ENCODE measurements at places on chromosomes 11 and 22.

DNA sequence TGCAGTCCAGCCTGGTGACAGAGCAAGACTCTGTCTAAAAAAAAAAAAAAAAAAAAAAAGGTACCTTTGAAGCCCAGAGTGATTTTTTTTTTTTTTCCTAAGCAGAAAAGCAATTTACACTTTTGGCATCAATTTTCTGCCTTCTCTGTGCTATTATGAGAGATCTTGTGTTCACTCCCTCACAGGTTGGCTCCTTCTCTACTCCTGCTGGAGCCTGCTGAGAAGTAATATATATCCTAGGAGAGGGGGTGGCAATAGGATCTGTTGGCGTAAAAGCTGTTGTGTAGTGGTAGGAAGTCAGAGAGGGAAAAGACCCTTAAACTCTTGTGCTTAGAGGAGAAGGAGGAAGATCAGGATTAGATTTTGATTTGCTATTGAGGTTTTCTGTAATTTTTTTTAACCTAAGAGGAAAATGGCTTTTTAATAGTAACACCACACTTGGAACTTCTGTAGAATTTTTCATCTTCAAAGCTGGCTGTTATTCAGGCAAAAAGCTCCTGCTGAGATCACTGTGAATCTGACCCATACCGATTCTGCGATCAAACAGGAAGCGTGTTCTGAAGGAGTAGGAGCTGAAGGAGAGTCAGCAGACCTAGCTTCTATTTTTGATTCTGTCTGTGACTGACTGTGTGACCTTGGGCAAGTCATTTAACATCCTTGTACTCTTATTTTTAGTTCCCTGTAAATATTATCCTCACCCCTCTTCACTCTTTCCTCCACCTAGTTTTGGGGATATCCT is 77.7 kb downstream of the TRIM44 start:
- no peak for DNase-seq

DNA sequence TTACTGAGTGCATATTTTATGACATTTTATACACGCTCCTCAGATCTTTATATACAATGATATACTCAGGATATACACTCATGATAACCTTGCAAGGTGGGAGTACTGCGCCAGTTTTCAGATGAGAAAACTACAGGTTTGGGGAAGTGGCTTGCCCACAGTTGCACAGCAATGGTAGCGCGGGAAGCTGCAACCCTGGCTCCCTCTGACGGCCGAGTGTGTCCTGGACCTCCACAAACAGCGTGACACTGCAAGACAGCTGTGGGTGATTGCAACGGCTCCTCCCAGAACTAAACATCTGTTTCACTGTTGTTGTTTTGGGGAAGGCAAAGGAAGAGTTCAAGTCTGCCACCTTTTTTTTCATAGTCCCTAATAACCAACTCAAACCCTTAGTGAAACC is 47.0 kb downstream of the PACSIN2 start:
- no peak for DNase-seq

DNA sequence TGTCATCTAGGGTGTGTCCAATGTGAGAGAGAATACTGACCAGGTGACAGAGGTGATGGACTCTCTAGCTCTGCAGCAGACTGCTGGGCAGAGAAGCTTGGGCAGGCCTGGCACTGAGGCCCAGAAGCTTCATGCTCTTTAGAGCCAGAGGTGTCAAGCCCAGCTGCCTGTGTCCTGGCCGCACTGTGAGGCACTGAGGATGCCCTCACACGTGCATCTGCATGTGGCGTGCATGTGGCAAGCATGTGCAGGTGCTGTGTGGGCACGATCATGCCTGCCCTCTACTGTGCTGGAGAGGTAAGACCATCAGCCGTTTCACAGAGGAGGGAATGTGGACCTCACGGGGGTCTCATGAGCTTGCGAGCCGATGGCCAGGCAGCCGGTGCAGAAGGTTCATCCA is 15.8 kb upstream of the TXNRD2 start:
- DNase-seq: no peak

DNA sequence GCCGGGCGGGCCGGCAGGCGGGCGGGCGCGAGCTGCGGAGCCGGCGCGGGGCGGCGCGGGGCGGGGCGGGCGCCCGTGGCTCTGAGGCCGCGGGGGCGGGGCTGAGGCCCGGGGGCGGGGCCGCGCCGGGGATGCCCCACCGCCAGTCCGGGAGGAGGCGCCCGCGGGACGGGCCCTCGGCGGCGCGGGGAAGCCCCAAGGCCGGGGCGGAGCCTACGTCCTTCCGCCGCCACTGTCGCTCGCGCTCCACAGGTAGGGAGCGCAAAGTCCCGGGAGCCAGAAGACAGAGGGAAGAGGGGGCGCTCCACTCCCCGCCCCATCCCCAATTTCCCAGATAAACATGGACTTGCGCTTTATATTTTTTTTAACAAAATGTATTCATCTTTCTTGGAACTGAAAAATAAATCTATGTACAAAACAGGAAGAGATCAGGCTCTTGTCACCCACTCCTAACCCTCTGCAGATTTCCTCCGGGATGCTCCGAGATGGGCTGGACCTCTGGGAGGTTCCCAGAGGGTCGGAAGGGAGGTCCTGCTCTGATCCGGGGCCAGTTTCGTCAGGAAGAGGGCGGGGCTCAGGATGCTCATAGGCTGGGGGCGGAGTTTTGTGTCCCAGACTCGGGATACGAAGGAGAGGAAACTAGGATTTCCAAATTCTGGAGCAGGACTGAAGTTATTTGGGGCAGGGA is at the start of gene MAP4K2:
TSS of gene MAP4K2 (minus strand) at position 57 of the 688 bp plus-strand sequence. CDS start 65 bp downstream, outside the sequence.
- DNase-seq: peak; percentile 57

DNA sequence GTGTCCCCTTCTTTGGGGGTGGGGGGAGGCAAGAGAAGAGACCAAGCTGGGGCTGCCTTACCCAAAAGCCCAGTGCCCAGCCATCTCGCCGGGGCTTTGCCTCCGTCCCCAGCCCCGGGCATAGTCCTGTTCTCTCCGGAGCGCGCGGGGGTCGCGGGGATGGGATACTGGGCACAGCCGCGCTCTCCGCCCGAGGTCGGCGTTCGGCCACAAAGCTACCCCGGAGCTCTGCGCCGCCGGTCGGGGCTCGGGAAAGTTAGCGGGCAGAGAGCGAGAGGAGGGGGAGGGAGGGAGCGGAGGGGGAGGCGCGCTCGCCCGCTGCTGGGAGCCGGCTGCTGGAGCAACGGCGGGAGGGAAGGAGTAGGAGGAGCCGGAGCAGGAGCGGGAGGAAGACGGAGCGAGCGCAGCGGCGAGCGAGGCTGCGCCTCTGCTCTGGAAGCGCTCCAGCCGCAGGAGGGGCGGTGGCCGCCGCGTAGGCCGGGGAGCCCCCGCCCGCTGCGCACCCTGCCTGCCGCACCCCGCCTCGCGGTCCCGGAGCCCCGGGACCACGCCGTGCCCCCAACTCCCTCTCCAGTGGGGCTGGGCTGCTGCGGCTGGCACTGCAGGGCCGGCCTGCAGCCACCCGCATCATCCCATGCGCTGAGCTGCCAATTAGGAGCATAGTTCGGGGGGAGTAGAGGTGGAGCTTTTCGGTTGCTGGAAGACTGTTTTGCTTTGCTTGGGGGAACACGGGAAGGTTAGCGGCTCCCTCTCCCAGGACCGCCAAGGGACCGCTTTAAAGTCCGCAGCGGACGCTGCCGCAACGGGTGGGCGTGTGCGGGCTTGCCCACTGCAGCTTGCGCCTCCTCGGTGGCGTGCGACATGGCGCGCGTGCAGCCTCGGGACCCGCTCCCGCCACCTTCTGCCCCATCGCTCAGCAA is at the start of gene SCN4B:
TSS of gene SCN4B (minus strand) at position 272 of the 920 bp plus-strand sequence. CDS start at position 122, 150 bp downstream.
- no peak for DNase-seq

DNA sequence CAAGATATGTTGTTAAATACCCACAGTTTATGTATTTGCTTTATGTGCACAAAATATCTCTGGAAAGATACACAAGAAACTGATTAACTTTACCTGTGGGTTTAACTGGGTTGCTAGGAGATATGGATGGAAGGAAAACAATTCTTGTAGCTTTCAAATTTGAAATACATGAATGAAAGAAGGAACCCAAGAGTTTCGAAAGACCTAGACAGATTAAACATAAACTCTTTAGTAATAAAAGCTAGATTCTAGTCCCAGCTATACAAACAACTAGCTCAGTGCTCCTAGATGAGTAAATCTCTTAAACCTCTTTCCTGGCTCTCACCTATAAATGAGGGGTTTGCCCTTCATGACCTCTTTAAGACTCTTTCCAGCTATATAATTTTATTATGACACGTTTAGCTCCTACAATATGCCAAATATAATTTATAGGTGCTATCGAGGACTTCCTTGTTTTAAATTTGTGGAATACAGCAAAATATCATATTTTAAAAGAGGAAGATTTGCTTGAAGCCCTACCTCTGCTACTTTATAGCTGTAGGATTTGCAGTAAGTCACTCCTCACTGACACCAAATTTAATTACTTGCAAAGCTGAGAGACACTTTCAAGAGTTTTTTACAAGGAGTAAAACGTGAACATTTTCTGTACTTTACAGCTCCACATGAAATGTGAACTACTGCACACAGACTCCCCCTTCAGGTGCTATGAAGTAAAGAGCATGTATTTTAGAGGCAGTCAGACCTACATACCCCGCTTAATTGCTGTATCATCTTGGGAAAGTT is 50.7 kb downstream of the RRAS2 start:
- no peak for DNase-seq

DNA sequence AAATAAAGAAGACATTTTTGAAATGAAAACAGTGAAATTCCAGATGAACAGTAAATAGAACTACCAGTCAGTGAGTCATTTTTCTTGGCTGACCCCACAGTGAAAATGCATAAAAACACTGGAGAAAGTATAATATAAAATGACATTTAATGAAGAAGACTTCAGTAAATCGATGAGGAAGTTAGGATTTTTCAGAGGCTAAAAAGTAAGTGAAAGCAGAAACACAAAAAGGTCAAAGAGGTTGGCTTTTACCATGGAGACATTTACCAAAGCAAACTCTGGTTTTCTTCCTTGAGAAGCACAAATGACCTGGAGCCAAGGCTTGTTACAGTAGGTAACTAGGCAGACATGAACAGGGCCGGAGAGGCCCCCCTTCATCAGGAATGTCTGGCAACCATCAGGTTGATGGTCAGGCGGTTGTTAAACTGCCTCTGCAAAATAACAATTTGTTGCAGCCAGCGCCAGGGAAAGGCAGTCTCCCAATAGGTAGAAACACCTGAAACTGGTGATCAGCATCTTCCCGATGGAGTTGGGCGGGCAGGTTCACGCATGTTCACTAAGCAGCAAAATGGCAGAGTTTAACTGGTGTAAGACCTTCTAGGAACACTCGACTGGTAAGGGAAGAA is 16.7 kb upstream of the TMEM123 start:
- DNase-seq: no peak
